Skin of body (tissue), 3 donors: ENCODE measurements at places on chromosomes 7 and 10. TPM values are rescaled to one million over a fixed set of nuclear protein-coding genes. Genes with fewer than 3 reads are reported as not detected.

Gene TAS2R3
- total RNA-seq: 3.6 TPM

- DNase-seq: no peak
Observed at GRCh38 chr10:55215699-55216098, 414.7 kb upstream of the PCDH15 start.

Gene SUV39H2
- total RNA-seq: 13.1 TPM

GRCh38 chr10:77027576-77027975 lies 610.0 kb downstream of the KCNMA1 start:
- no peak for DNase-seq

- no peak for DNase-seq
Observed at GRCh38 chr10:76017733-76018433, 586.5 kb downstream of the LRMDA start.

- peak; percentile 88 for DNase-seq
Observed at GRCh38 chr7:80729591-80730320, 91.3 kb downstream of the CD36 start.

Gene MMS19
- 48.7 TPM for total RNA-seq

Gene CELF2
- total RNA-seq: 29.3 TPM

GRCh38 chr10:106474876-106475275 lies 689.6 kb downstream of the SORCS1 start:
- DNase-seq: no peak

- no peak for DNase-seq
Observed at GRCh38 chr7:36602934-36603887, 121.1 kb downstream of the AOAH start.
